Stimulated activated CD4-positive, alpha-beta T cell treated with anti-CD3 and anti-CD28 coated beads, Interleukin-12 subunit alpha, Interleukin-12 subunit beta, amount 100 ng/mL, for 48 hours (primary cell): ENCODE measurements at places on chromosomes 2 and 18.
A peak's percentile ranks its signal among the peaks of the same experiment; 100 is the strongest.

- no peak for DNase-seq
Observed at GRCh38 chr2:157940024-157940423, 63.9 kb upstream of the ACVR1 start.

- no peak for DNase-seq
Observed at GRCh38 chr18:26293982-26294381, 67.7 kb downstream of the TAF4B start.

DNA sequence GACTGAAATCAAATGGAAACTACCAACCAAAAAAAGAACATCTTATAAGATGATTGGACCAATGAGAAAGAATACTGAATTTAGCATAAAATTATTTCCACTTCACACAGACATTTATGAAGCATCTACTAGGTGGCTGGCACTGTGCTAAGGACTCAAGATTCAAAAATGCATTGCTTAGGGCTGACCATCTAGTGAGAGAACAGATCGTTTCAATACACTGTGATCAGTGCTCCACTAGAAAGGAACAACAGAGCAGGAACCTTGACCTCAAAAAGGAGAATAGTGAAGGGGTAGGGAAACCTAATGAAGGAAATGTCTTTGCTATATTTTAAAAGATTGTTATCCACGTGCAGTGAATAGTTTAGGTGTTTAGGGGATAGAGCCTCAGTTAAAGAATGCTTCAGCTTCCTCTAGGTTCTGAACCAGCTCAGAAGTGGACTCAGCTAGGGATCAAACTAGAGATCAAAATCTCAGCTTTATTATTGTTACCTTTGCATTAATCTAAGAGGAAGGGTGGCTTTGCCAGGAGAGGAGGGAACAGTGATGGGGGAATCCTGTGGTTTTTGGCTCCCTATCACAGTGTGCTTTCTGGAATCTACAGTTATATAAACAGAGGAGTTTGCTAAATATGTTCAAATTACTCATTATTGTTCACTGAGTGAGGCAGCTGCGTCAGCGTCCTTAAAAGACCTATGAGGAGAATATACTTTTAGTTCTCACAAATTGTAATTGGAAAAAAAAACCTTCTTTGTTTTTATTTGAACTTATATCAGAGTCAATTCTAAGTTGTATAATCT, 16.2 kb upstream of the BBS5 start:
- no peak for DNase-seq

DNA sequence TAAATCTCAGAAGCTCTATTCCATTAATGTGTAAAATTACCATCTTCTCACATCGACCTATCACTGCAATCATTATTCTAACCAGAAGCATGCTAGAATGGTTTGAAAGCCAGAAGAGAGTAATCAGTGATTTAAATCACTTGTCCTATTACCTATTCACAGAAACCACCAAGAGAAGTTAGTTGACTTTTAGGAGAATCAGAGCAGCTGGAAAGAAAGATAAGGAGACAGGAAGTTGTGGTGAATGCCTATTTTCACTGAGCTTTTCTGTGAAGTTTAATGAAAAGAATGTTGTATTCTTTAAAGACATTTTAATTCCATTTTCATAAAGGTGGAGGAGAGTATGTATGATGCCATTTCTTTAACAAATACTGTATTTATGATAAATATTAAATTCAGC, 352.6 kb upstream of the CRIM1 start:
- no peak for DNase-seq

DNA sequence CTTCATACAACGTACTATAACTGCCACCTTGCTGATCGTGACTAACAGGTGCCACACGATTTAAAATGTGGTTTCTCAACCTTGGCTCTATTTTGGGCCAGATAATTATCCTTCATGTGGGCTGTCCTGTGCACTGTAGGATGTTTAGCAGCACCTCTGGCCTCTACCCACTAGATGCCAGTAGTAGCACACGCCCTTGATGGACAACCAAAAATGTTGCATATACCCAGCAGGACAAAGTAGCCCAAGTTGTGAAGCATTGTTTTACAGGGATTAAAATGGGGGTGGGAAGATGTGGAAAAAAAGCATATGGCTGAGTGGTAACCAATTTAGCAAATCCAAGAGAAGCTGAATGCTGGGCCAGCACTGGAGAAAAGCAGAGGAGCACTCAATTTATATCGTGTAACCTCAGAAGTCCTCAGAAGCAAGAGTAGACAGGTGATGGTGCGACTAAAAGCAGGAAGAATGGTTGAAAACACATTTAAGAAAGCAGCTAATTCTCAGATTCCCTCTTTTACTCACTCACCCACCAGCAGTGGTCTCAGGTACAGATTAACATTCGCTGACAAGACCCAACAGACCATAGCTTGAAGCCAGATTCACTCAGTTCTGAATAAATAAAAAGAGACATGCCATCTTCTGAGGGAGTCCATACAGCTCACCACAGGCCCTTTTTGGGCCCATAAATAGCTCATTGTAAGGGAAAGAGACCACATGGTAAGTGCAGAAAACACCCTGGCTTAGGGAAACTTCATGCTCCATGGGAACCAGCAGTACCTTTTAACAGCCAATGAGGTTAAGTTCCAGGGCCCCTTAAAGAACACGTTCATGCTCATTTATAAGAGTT, 50.6 kb downstream of the RAPH1 start:
- DNase-seq: peak; percentile 26

DNA sequence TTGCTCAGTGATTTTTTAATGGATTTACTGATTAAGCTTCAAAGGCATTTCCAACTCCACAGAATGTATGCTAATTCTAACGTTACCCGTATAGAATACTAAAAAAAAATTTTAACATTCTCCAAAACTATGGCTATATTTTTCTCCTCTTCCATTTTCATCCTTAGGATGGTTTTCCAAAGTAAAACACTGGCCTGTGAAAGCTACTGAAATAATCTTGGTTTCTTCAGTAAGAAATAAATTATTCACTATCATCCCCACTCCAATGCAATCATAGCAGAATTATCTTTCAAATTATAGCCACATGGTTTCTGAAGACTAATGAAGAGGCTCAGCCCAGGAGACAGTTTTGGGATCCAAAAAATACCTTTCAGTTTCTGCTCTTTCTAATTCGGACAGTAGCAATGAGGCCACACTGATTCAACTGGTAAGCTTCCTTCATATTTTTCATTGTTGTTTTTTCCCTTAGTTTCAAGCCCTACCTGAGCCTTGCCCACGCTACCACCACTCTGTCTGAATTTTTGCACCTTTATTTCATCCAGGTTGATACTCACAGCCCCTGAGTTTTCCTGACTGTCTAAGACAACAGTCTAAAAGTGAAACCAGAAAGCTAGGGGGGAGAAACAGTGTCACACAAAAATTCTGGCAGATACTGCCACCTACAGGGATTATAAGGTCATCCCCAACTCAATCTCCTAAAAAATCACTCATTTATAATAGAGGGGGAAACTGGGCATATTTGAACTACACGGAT, 887.9 kb downstream of the NRXN1 start:
- no peak for DNase-seq

DNA sequence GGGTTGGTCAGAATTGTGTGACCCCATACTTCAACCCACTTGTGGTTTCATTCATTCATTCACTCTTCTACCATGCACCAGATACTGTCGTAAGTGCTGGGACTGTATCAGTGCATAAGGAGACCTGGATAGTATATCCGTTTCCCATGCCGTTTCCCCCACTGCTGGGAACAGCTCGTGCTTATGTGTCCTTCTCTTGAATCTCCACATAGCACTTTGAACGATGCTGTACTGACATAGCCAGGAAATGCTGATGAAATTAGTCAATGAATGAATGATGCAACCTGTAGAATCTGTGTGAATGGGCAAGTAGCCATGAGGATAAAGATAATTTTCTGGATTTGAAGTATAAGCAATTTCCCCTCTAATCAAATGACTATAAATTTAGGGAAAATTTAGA, 276.1 kb downstream of the BCL2 start:
- DNase-seq: no peak

- DNase-seq: no peak
Observed at GRCh38 chr2:234691214-234691575, 194.3 kb upstream of the ARL4C start.

GRCh38 chr18:74728586-74728985, 130.9 kb downstream of the ZNF407 start:
- DNase-seq: no peak

- peak; percentile 75 for DNase-seq
Observed at GRCh38 chr2:38076710-38077430, 919 bp upstream of the CYP1B1 start.

DNA sequence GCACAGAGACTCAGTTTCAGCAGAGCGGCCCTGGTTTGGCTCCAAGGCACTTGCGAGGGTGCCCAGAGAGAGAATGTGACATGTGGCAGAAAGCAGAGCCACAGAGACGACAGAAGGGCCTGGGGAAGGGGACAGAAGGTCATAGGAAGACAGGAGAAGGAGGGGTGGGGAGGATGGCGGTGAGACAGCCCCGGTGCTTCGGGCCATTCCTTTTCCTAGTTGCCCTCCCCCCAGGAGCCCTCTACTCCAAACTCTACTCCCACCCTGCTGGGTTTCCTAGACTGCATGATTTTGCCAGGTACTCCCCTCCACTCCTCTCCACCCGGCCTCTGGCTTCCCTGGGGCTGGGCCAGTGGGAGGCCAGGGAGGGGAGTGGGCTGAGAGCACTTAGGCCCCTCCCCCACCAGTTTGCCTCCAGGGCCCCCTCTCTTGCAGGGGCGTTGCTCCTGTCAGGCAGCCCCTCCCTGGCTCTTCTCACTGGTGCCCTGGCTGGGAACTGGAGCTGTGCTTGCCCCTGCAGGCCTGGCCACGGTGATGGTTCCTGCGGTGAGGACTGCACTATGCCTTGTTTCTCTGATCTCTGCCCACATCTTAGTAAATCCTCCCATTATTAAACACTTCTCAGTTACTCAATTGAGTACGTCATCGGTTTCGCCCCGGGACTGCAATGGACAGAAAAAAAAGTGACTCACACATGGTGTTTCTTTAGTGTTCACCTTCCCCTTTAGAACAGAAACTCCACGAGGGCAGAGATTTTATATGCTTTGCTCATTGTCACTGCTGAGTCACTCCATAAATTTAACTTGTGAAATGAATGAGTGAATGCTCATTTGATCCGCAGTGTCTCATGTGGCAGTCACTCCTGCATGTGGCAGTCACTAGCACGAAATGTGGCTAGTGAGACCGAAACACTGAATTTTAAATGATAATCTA, 58.7 kb upstream of the SP3 start:
- peak; percentile 56 for DNase-seq

DNA sequence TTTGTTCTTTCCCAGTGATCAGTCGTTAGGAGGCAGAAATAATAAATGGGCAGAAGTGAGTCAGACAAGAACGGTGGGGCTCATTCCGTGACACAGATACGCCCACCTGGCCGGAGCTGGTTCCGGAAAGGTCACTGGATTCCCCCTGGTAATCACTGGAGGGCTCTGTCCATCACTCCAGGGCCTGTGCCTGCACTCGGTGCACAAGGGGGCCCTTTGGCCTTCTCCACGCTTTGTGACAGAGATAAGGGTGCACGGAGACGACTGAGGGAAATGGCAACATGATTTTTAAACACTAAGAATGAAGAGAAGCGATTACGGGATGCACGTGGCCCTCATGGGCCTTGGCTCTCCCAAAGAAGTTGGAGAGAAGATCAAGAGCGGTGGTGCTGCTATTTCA, 84.4 kb downstream of the PTGR3 start:
- DNase-seq: no peak

DNA sequence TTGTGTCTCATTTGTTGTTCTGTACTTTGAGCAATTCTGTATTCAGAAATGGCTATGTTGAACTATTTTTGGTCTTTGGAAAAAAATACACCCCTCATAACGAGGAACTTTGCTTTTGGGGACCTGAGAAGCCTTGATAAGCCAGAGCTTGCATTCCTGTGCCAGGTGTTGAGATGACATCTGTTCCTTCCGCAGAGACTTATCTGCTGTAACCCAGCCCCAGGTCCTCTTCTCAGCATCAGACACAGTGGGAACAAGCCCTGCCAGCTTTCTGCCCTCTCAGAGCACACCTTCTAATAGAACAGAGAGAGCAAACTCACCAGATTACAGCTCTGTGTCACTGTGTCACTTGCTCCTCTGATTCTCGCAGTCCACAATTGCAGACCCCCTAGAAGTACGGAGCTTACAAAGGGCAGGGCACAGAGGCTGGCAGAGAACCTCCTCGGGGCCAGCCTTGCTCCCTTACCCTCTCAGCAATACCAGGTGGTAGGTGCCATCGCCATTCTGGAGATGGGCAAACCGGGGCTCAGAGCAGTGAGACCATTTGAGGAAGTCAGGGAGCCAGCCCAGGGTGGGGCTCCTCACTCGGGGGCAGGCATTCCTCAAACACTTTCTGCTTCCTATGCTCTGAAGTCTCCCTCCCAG, 97.4 kb downstream of the DDX1 start:
- no peak for DNase-seq

- no peak for DNase-seq
Observed at GRCh38 chr2:135948141-135948540, 37.3 kb downstream of the DARS1 start.

DNA sequence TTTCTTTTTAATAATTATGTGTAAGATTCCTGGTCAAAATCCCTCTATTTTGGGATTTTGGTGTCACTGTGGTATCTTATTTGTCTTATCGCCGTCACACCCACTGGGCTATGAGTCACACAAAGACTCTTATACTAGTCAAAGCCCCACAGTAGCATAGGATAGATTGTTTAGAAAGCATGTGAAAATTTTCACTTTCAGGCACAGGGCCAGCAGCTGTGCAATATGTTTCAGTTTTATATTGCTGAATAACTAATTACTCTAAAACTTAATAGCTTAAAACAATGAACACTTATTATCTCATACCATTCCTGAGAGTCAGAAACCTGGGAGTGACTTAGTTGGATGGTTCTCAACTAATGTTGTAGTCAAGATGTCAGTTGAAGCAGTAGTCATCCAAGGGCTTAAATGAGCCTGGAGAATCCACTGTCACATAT, 24.0 kb downstream of the CFAP210 start:
- no peak for DNase-seq

DNA sequence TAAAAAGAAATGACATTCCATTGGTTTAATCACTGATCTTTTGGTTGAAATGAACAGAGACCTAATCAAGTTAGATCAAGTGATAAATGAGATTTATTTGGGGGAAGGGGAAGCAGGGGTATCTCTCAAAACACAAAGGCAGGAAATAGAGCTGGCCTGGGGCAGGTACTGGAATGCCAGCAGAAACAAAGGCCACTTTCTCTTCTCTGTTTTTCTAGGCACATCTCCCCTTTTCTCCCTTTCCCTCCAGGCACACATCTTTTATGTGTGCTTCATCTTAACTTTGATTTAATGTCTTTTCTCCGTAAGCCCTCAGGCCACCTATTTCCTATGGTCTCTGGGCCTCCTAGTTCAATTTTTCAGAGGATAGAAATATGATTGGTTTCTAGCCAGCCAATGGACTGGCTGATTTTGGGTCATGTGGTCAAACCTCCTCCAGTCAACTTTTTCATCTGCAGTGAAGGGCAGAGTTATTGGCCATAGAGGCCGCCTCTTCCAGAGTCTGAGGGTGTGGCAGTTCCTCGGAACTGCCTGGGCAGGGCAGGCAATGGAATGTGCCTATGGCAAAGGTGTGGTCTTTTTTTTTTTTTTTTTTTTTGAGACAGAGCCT, 58.9 kb upstream of the FAM136A start:
- no peak for DNase-seq
